Mesendoderm (in vitro differentiated cells): ENCODE measurements at places on chromosomes 6 and 20.

- H3K27me3 ChIP-seq, result no peaks in the 10 kb centered on the region
- no peak overlapping the region for H3K27ac ChIP-seq
- no peak overlapping the region for H3K4me3 ChIP-seq
- no peak for DNase-seq
Observed at GRCh38 chr6:3371222-3371949, 85.5 kb downstream of the SLC22A23 start.

GRCh38 chr6:137762168-137763090, 104.6 kb upstream of the TNFAIP3 start:
- no peaks in the 10 kb centered on the region for H3K4me1 ChIP-seq
- no peak overlapping the region for H3K27ac ChIP-seq
- no peak for DNase-seq
- H3K36me3 ChIP-seq, result no peaks in the 10 kb centered on the region
- H3K27me3 ChIP-seq, result no peaks in the 10 kb centered on the region

GRCh38 chr20:51054233-51054632, 31.3 kb upstream of the KCNG1 start:
- H3K36me3 ChIP-seq, result no peaks in the 10 kb centered on the region
- DNase-seq, result no peak
- peaks cover 7% of the 10 kb centered on the region for H3K4me1 ChIP-seq
- H3K27ac ChIP-seq, result no peak overlapping the region

DNA sequence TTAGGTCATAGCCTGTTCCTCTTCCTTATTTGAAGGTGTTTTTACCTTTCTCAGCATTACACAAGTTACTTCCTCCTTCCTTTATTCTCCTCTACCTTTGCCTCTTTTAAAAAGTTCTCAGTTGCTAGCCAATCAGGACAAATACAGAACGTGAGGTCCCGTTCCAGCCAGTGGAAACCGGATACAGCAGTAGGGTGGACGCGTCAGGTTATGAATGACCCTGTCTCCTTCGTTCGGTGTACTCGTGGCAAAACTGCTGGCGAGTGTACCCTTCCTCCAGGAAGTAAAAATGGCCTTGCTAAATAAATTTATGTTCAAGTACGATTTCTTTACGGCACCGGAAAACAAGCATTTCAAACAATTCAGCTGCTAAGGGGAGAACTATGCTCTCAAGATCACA, 77.0 kb upstream of the MLN start:
- no peaks in the 10 kb centered on the region for H3K27me3 ChIP-seq
- H3K4me1 ChIP-seq, result no peaks in the 10 kb centered on the region
- DNase-seq, result no peak
- H3K4me3 ChIP-seq, result no peak overlapping the region

GRCh38 chr20:50930976-50931305, 296 bp downstream of the ADNP start:
- H3K27me3 ChIP-seq, result no peaks in the 10 kb centered on the region
- peak overlapping the region; percentile 77 for H3K4me3 ChIP-seq
- peaks cover 8% of the 10 kb centered on the region for H3K4me1 ChIP-seq
- H3K27ac ChIP-seq, result peak overlapping the region; percentile 100
- no peak for DNase-seq

DNA sequence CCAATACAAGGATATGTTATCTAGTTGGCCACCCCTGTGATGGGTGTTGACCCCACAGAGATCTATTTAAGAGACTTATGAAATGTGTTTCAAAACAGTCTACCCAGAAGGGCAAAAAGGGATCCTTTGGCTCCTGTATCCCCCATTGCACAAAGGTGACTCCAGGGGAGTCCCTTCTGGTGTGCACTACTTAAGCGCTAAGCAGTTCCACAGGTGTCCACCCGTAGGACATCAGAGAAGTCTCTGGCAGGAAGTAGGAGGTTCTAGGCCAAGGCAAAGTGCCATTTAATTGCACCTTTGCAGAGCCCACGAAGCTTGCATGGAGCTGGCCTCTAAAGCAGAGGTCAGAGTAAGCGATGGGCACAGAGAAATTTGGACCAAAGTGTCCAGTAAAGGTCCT, 147.7 kb downstream of the MRPL14 start:
- no peaks in the 10 kb centered on the region for H3K27me3 ChIP-seq
- no peak overlapping the region for H3K27ac ChIP-seq
- no peak for DNase-seq
- no peaks in the 10 kb centered on the region for H3K4me1 ChIP-seq

- no peaks in the 10 kb centered on the region for H3K4me1 ChIP-seq
- H3K27me3 ChIP-seq, result peaks cover under 1% of the 10 kb centered on the region
- no peak overlapping the region for H3K27ac ChIP-seq
- no peak for DNase-seq
Observed at GRCh38 chr6:41539204-41539603, 7.0 kb upstream of the FOXP4 start.
